ENCODE measurements at places on chromosomes 12 and 14. TPM values are rescaled to one million over a fixed set of nuclear protein-coding genes. Genes with fewer than 3 reads are reported as not detected.

Gene GYS2
- total RNA-seq: not detected

Gene PLEKHG3
- total RNA-seq: 6.9 TPM

Gene KRT76
- not detected for total RNA-seq

Gene RTL1
- total RNA-seq: not detected

Gene FZD10
- total RNA-seq: not detected

Gene BAZ1A
- total RNA-seq: 12.4 TPM

Gene HSPB8
- 11.1 TPM for total RNA-seq

DNA sequence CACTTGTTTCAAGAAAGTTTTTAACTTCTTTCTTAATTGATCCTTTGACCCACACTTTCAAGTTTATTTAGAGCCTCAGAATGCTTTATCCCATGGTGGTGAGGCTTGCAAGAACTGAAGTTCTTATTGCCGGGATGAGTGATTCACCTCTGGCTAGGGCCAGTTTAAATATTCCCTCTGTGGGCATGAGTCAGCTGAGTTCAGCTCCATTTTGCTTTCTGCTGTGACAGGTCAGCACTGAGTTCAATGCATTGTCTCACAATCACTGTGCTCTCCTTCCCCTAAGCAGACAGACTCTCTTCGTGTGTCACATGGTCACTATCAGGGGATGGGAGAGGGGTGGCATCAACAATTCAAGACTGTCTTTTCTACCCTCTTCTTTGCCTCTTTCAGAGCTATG lies 514.6 kb upstream of the FBXO33 start:
- no peak overlapping the region for H3K27ac ChIP-seq
- no peaks in the 10 kb centered on the region for H3K4me1 ChIP-seq
- no peaks in the 10 kb centered on the region for H3K36me3 ChIP-seq
- no peak for DNase-seq

DNA sequence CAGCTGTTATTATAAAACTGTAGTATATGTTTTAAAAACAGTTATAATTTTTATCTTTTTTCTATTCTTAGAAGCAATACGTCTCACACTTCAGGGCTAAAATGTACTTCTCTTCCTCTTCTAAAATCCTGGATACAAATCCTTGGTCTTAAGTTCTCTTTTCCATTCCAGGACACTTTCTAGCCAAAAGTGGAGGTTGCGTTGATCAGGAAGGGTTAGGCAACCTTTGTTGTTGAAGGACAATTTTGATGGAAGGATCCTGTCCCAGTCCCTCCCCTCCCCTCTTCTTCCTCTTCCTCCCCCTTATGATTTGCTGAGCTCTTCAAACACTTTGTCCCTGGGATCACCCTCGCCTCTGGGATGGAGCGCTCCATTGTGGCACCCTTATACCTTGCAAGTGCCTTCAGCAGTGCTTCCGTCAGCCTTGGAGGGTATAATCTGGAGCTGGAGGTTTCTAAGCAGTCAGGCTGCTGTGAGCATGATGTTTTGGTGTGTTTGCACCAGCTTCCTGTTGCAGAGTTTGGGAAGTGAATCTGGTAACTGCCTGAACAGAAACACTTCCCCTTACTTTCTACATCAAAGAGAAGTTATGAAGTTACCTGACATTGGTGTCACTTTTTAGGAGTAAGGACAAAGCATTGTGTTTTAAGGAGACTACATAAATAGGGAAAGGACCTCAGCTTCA lies 87.4 kb upstream of the SLC38A2 start:
- H3K27me3 ChIP-seq: no peaks in the 10 kb centered on the region
- peaks cover 23% of the 10 kb centered on the region for H3K4me1 ChIP-seq
- no peaks in the 10 kb centered on the region for H3K36me3 ChIP-seq
- H3K27ac ChIP-seq: no peak overlapping the region

DNA sequence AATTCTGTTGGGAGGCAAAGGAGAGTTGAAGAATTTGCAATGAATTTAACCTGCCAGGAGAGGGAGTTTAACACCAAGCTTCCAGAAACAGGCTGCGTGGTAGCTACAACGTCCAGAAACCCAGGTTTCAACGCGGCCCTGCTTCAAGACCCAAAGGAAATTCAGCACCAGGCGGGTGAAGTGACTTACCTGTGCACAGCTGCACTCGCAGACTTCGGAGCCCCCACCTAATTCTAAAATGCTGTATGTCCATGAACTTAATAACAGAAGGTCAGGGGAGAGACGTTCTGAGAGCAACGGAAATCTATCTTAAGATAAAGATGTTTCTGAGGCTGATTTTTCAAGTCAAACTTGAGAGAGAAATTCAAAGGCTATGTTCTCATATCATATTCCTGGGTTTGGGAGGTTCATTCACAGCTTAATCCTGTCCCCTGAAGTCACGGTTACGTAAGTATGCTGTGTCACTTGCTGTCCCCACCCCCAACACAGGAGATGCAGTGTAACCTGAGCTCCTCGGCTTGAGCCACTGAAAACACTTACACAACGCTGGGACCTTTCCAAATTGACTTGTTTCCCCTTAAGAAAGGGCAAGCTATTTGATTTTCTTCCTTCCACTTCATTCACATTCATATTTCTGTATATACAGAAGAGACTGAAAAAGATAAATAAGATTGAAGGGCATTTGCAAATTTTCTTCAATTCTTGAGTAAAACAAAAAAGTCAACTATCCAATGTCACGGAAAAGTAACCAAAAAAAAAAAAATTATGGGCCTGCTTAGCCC lies 22.7 kb downstream of the CLIP1 start:
- H3K4me3 ChIP-seq: peak overlapping the region; percentile 58
- peak overlapping the region; percentile 100 for H3K27ac ChIP-seq
- H3K36me3 ChIP-seq: no peaks in the 10 kb centered on the region
- peaks cover 29% of the 10 kb centered on the region for H3K4me1 ChIP-seq
- H3K27me3 ChIP-seq: no peaks in the 10 kb centered on the region

- no peak overlapping the region for H3K27ac ChIP-seq
- DNase-seq: peak; percentile 88
- H3K36me3 ChIP-seq: peaks cover 15% of the 10 kb centered on the region
- peaks cover 36% of the 10 kb centered on the region for H3K4me1 ChIP-seq
- H3K27me3 ChIP-seq: no peaks in the 10 kb centered on the region
These were observed 58.2 kb downstream of the DICER1 start for GRCh38 chr14:95098984-95099599.

- peaks cover 3% of the 10 kb centered on the region for H3K27me3 ChIP-seq
- no peaks in the 10 kb centered on the region for H3K36me3 ChIP-seq
- DNase-seq: no peak
- H3K4me3 ChIP-seq: no peak overlapping the region
- no peaks in the 10 kb centered on the region for H3K4me1 ChIP-seq
- H3K27ac ChIP-seq: no peak overlapping the region
These were observed 11.0 kb downstream of the SERPINA9 start for GRCh38 chr14:94465042-94465441.

GRCh38 chr14:85010186-85010585 lies 519.8 kb upstream of the FLRT2 start:
- no peaks in the 10 kb centered on the region for H3K36me3 ChIP-seq
- H3K27ac ChIP-seq: no peak overlapping the region
- H3K27me3 ChIP-seq: no peaks in the 10 kb centered on the region
- H3K4me3 ChIP-seq: no peak overlapping the region

Measured in GM23248 (cell line).